ENCODE measurements at places on chromosomes 2 and 18. TPM values are rescaled to one million over a fixed set of nuclear protein-coding genes. Genes with fewer than 3 reads are reported as not detected.

The BMP10 gene
- total RNA-seq, result not detected

The SPDYA gene
- 0.55 TPM for total RNA-seq

The ONECUT2 gene
- total RNA-seq, result 0.06 TPM

The OTX1 gene
- total RNA-seq, result 0.12 TPM

The NRP2 gene
- 75.7 TPM for total RNA-seq

The KCNF1 gene
- not detected for total RNA-seq

The ZSWIM2 gene
- total RNA-seq, result not detected

The INPP5D gene
- total RNA-seq, result 40.5 TPM

The ATP6V1C2 gene
- 0.17 TPM for total RNA-seq

DNA sequence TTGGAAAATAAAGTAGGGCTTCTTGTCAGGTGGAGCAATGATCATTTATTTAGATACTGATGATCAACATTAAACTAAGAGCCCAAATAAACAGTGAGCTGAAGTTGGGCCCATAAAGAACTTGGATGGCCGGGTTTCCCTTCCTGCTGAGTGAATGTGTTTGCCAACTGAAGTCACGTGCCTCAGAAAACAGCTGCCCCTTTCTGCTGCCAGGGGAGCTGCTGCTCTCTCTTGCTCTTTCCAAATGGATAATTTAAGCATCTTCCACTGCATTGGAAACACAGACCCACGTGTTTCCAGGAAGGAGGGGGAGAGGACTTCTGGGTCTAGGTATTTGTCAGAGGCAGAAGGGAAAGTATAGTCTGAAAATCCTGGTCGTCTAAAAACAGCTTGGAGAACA, 22.9 kb upstream of the NCKAP5 start:
- DNase-seq, result peak; percentile 84

DNA sequence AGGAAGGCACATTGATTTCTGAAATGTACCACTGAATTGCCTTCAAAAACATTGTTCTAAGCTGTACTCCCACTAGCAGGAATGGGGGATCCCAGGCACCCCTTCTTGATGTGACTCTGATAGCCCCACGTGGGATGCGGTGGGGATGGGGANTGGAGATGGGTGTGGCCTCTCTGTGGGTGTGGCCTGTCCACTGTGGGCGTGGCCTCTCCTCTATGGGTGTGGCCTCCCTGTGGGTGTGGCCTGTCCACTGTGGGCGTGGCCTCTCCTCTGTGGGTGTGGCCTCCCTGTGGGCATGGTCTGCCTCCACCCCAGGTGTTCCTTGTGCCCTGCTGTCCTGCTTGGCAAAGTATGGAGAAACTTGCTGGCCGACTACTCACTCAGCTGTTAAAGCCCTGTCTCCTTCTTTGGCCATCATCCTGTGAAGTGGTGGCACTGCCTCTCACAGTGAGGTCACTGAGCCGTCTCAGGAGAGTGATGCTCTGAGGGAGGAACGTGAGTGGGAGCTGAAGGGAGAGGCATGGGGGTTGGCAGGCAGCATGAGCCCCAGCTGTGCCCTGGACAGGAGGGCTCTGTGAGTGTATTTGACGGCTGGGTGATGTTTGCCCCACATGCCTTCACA, 6.7 kb upstream of the PARD6G start:
- DNase-seq, result no peak

DNA sequence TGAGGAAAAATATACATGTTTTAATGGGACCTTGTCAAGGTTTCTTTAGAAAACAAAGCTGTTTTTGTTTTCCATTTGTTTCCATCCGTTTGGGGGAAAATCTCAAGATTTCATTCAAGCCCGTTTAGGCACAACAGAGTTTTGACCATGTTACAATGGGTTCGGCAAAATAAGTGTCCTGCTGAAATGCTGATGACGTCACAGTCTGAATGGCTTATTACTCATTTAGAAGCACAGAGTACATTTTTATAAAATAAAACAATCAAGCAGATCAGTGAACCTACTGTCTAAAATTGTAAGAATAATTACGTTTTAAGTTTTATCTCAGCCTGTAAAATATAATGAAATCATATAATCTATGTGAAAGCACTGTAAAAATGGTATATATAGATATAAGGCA, 174.2 kb downstream of the MYT1L start:
- DNase-seq, result no peak

GRCh38 chr2:36163520-36164254, 191.9 kb upstream of the CRIM1 start:
- no peak for DNase-seq

GRCh38 chr2:226398580-226398979, 401.0 kb downstream of the IRS1 start:
- DNase-seq, result no peak

- no peak for DNase-seq
Observed at GRCh38 chr2:27024188-27024587, 8.6 kb upstream of the TMEM214 start.

- no peak for DNase-seq
Observed at GRCh38 chr2:63555931-63556330, 32.3 kb downstream of the WDPCP start.

- no peak for DNase-seq
Observed at GRCh38 chr2:231970461-231970860, 8.9 kb downstream of the DIS3L2 start.

GRCh38 chr2:215486291-215487001, 50.6 kb upstream of the FN1 start:
- no peak for DNase-seq

DNA sequence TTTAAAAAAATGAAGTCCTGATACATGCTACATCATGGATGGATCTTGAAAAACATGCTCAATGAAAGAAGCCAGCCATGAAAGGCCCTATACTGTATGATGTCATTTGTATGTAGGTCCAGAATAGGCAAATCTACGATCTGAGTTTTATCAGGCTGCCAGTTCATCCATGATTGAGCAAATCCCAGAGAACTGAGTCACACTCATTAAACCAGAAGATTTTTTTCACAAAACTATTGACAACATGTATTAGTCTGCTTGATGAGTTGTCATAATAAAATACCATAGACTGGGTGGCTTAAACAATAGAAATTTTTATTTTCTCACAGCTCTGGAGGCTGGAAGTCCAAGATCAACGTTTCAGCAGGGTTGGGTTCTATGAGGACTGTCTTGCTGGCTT, 130.7 kb downstream of the MREG start:
- no peak for DNase-seq

DNA sequence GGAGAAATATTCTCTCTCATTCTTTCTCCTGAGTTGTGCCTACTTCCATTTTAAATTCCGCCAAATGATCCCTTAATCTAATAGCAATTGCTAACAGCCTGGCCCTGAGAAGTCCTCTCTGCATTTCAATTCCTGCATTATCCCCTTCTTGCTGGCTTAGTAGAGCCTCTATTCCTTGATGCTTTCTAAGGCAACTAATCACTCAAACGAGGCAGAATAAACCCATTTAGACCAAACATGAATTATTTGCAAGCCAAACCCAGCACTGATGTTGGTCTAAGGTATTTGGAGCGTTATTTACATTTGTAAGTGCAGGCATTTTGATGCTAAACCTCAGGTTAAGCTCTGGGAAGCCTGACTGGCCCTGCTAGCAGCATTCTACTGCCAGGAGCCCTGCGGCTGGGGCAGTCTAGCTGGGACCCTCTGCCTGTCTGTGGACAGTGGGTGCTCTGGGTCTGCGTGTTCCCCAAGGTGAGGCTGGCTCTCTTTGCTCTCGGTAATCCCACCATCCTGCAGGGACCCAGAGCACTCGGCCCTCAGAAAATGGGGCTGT, 173.1 kb upstream of the HS6ST1 start:
- no peak for DNase-seq

Measured in left lung (tissue), 14 donors.